Naive thymus-derived CD4-positive, alpha-beta T cell (primary cell): ENCODE measurements at places on chromosomes 4 and X. TPM values are rescaled to one million over a fixed set of nuclear protein-coding genes. Genes with fewer than 3 reads are reported as not detected.

Gene GRSF1
- total RNA-seq, result 40.8 TPM

Gene NUDT10
- 0.19 TPM for total RNA-seq

Gene MYOZ2
- total RNA-seq, result not detected

Gene FGA
- total RNA-seq, result not detected in 2 replicates

Gene EGFL6
- not detected for total RNA-seq

Gene NHS
- 0.05 TPM for total RNA-seq

Gene CYBB
- total RNA-seq, result 223 TPM

Gene SYN1
- total RNA-seq, result 0.97 TPM

Gene BCAP31
- 80.2 TPM for total RNA-seq

Gene NDST3
- not detected for total RNA-seq

Gene BEX5
- 10.1 TPM for total RNA-seq

Gene HSPA4L
- total RNA-seq, result not detected

Gene NRK
- total RNA-seq, result not detected

Gene SRPX2
- not detected for total RNA-seq

Gene C4orf36
- total RNA-seq, result not detected in 2 replicates

Gene IRS4
- not detected for total RNA-seq

Gene AMOT
- 0.84 and 1.1 TPM in 2 replicates for total RNA-seq

Gene NEXMIF
- 3.7 TPM for total RNA-seq

Gene PCDH18
- total RNA-seq, result 0.30 TPM

Gene SHROOM4
- total RNA-seq, result not detected

Gene FRAS1
- total RNA-seq, result not detected

Gene SMIM31
- not detected for total RNA-seq
